Fibroblast of the conjunctiva (primary cell): ENCODE measurements at places on chromosomes 6 and 20.
A peak's percentile ranks its signal among the peaks of the same experiment; 100 is the strongest.

GRCh38 chr6:30647242-30648116 is 546 bp downstream of the C6orf136 start:
- peak; percentile 16 for DNase-seq

DNA sequence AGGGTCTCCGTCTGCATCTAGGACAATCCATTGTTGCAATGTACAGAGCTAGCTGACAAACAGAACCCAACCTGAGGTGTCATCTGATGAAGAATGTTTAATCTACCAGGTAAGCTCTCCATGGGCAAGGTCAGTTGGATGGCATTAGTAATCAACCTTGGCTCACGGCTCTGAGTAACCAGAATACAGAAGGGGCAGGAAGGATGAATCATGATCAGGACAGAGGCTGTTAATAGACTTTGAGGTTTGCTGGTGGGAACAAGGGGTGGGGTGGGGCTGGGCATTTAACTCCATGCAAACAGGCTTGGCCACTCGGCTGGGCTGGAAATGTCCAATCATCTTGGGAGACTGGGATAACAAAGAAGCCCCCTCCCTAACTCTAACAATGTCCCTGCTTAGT is 77.1 kb upstream of the MRPS10 start:
- DNase-seq = no peak

DNA sequence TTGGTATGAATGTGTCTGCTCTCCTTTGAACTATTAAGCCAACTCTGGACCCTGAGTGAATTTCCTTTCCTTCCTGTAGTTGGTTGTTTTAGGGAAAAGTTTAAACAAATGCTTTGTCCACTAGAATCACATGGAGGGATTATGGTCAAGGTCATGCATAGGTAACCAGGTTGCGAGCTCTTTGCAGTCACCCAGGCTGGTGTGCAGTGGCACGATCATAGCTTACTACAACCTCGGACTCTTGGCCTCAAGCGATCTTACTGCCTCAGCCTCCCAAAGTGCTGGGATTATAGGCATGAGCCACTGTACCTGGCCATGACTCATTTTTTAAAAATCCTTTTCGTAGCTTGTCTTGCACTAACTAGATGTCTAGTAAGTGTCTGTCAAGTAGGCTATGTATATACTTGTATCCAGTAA is 88.0 kb upstream of the SOX4 start:
- DNase-seq = no peak

- DNase-seq = peak; percentile 28
These were observed 482.7 kb upstream of the JARID2 start for GRCh38 chr6:14763139-14763538.

- no peak for DNase-seq
These were observed 6.5 kb upstream of the DST start for GRCh38 chr6:56649053-56649769.

DNA sequence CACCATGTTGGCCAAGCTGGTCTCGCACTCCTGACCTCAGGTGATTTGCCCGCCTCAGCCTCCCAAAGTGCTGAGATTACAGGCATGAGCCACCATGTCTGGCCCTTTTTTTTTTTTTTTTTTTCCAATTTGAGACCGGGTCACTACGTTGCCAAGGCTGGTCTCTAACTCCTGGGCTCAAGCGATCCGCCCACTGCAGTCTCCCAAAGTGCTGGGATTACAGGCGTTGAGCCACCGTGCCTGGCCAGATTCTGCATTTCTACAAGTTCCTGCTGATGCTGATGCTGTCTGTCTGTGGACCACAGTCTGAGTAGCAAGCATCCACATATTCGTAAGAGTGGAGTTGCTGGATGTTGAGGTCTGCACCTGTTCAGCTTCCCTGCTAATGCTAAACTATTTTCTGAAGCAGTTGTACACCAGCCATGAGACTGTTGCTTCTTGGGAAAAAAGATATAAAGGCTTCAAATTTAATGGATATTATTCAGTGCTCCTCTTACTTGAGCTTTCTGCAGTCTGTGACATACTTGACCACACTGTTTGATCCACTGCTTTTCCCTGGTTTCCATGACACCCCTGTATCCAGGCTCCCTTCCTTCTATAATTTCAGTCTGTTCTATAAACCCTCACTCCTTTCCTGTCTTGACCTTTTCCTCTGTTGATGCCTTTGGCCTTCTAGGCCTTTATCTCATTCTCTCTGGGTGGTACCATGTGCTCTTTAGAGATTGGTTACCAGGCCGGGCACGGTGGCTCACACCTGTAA is 10.1 kb upstream of the ZBTB12 start:
- no peak for DNase-seq

DNA sequence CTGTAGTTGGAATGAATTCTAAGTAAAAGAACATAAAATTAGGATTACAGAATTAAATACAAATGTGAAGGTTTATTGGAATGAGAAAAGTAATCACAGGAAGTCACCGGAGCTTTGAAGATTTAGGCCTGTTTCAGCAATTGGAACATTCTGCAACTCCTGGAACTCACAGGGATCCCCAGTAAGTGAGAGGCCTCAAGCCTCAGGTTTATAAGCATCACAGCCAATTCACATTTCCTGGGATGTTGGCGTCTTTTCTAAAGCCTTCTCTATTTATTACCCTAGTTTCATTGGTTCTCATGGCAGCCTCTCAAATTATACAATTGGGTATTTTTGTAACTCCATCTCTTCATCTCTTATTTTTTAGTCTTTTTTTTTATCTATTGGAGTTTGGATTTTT is 90.4 kb upstream of the HIVEP1 start:
- no peak for DNase-seq

DNA sequence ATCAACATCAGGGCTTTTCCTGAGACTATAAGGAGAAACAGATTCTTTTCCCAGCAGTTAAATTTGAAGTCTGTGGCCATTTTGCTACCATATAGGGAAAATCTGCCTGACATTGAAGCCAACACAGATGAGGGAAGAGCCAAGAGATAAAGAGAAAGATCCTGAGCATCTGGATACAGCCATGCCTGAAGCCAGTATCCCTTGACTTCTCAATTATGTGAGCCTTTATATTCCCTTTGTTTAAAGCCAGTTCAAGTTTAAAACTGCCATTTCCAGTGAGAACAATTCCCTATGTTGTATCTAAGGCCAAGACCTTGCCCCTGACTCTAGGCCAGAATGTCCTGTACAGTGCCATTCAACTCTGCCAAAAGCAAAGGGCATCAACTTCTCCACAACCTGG is 3.8 kb upstream of the NRSN2 start:
- no peak for DNase-seq

DNA sequence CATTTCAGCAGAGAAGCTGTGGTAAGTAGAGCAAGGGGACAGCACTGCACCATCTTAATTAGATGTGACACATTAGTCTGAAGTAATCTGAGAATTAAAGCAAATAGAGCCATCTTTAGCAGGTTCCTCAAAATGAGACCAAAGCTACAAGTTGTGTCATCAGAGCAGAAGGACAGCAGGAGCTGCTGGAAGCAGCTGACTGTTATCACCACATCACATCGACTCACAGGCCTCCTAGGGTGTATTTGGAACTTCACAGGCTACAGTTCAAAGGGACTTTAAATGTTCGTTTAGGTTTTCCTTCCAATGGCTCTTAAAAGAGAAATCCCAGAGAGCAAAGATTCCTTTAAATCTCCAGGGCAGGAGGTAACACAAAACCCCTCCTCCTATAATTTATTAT is 69.5 kb downstream of the LCA5 start:
- DNase-seq = no peak

- peak; percentile 60 for DNase-seq
These were observed 106.5 kb downstream of the CDC5L start for GRCh38 chr6:44494011-44494501.

DNA sequence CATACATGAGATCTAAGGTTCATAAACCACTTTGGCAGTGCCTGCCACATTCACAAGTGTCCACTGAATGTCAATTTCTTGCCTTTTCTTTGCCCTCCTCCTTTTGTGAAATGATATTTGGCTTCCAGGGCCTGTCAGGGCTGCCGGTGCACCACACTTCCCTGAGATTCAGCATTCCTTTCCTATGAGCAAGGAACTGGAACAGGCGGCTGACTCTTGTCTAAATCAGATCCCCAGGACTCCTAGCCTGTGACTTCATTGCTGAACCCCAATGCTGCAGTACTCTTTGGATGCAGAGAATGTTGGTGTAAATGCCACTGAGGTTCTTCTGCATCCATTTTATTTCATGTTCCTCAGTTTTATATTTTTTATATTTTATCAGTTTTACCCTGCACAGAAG is 172.2 kb downstream of the ARID1B start:
- no peak for DNase-seq

DNA sequence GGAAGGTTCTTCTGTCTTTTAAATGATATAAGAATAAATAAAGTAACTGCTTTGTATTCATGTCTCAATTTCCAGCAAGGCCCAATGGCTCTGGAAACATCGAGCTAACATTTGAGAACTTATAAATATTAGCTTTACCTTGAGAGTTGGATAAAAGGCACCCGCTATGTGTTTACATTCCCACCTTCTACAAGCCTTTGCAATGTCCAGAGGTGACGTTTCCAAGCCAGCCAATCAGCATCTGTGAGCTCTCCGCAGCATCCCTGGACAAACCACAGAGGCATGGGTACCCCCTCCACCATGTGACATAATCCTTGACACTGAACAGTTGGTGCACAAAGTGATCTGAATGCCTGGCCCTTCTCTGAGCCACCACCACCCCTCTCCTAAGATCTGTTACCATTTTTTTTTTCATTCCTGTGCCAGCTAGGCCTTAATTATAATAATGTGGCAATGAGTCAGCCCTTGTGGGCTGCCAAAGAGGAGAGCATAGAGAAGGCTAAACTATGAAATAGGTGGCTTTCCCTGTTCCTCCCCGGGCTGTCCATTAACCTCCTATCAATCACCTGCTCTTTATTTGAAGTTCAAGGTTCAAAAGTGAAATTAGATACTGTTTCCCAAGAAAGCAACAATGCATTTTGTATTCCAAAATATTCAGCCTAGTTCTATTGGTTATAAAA is 4.1 kb downstream of the CBLN4 start:
- DNase-seq = no peak

DNA sequence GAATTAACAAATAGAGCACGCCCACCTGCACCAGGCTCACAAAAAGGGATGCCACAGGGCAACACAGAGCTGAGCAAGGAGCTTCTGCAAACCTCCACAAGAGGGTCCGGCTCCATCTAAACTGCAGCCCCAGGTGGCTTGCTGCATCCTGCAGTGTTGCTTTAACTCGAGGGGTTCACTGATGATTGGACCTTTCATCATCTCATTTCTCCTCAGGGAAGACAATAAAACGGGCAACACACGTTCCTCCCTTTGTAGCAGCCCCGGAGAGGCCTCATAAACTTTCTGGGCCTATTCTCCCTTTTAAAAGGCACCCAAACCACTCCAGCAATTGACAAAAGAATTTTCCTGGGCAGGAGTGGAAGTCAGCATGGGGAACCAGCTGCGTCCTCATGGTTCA is 161.5 kb upstream of the CDH4 start:
- no peak for DNase-seq

DNA sequence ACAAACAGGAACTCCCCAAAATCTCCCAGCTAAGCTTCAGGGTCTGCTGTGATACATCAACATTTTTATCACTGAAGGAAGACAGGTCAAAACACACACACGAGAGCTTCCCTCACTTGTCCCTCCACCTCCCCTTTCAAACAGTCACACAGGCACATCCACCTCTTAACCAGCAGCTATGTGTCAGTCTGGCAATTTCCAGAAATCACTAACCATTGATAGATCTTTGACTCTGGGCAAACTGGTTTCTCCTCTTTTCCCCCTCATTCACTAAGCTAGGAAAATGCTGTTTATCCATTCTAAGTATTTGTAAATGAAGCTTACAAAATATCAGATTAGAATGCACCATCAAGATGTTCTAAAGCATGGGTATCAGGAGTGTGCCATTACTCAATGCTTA is 87.8 kb downstream of the DCDC2 start:
- no peak for DNase-seq

- DNase-seq = peak; percentile 44
These were observed 172.9 kb downstream of the ADGRG6 start for GRCh38 chr6:142474531-142475289.

- no peak for DNase-seq
These were observed 4.4 kb downstream of the GZF1 start for GRCh38 chr20:23366384-23366783.

DNA sequence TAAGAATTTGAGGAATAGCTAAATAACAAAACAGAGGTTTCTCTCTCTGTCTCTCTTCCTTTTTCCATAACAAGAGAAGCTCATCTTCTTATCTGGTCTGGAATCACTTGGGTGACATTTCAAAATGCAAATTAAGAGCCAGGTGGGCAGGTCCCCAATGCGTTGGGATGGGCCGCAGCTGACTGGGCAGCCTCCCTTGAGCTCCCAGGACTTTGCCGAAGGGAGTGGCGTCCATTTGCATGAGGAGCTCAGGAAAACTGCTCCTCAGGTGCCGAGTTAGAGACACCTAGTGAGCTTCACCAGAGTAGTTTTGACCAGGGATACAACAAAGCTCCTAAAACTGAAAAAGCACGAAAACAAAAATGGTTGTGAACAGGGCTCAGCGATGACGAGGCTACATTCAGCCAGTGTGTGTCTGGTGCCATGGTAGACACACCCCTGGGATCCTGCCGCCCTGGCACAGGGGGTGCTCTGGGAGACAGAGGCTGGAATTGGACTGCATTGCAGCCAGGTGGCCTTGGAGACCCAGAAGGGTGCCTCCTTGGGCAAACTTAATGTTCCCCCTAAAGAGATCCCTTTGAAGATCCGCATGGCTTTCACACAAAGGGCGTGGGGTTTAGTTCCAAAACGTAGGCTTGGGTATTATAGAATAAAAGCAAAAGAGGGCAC is 13.5 kb upstream of the SERPINB6 start:
- DNase-seq = no peak

DNA sequence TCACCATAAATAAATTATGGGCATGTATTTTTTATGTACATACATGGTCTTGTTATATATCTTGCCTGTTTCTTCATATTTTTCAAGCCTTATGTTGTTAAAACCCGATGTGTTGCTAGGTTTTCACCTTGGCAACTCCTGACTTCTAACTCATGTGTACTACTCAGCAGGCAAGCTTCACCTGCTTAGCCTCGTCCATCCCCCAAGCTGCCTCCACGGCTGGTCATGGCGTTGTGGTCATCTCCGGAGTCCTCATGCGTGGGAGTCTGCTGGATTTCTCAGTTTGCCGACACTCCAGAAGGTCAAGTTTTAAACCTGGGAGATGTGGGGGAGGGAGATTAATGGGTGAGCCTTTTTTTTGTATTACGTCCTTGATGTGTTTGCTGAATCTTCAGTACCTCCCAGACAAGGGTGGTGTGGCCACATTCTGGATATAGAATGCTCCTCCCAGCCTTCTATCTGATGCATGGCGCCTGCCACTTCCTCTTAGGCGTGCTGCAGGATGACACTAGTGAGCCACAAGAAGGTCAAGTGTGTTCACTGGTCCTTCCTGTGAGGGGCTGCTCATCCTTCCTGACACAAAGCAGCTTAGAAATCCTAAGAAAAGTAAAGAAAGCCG is 26.6 kb upstream of the EDN3 start:
- DNase-seq = no peak

DNA sequence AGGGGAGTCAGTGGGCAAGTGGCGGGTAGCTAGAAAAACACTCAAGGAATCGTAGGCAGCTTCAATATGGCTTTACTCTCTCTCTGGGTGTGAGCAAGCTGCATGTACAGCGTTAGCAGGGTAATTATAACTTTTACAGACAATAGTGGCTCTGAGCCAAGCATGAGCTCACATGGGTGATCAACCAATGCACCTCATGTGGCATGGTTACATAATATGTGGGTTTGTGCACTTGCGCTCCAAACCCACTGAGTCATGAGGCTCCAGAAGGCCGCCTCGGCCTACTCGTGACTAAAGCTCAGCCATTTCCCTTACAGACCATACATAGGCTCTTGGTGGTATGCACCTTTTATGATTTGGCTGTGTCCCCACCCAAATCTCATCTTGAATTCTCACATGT is 78.4 kb upstream of the FBXL4 start:
- DNase-seq = no peak

GRCh38 chr6:119470893-119471542 is 121.5 kb upstream of the MAN1A1 start:
- no peak for DNase-seq
